CD8-positive, alpha-beta memory T cell (primary cell): ENCODE measurements at places on chromosomes 5 and 9. TPM values are rescaled to one million over a fixed set of nuclear protein-coding genes. Genes with fewer than 3 reads are reported as not detected.

- H3K36me3 ChIP-seq = no peaks in the 10 kb centered on the region
- no peak overlapping the region for H3K27ac ChIP-seq
- H3K4me3 ChIP-seq = no peak overlapping the region
- DNase-seq = no peak
- H3K27me3 ChIP-seq = no peaks in the 10 kb centered on the region
Observed at GRCh38 chr5:50749181-50749580, 82.7 kb downstream of the PARP8 start.

DAPK1 gene
- 4.3 TPM for total RNA-seq

DNA sequence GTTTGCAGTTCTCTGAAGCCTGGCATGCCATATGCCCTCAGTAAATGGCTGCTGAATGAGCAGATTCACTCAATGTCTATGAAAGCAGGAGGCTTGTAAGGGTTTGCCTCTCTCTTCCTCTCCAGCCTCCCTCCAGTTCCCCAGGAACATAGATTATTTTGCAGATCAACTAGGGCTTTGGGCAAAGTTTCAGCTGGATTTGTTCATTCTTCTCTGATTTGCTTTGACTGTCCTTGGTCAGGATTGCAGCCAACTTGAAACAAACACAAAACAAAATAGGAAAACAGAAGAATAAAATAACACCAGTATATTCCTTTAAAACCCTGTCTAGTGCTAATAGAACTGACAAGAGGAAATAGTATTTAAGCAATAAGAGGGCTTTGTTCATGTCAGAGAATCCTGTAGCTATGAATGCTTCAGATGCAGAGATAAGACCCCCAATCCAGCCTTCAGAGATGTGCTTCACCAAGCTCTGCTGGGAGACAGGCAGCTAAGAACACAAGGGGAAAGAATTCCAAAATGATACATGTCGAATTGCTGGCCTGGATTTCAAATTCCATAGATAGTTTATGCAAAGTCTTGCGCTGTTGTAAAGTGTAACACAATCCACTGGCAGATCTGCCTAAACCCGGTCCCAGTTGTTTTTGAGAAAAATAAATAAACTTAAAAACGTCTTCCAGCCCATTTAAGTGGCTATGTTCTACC is 174.3 kb downstream of the PAPPA start:
- no peak for DNase-seq
- no peaks in the 10 kb centered on the region for H3K27me3 ChIP-seq
- no peak overlapping the region for H3K27ac ChIP-seq
- no peaks in the 10 kb centered on the region for H3K4me1 ChIP-seq

GRCh38 chr5:103093727-103094126 is 26.2 kb downstream of the GIN1 start:
- H3K36me3 ChIP-seq = no peaks in the 10 kb centered on the region
- DNase-seq = no peak
- H3K4me1 ChIP-seq = no peaks in the 10 kb centered on the region
- H3K27ac ChIP-seq = no peak overlapping the region
- no peak overlapping the region for H3K4me3 ChIP-seq

LIFR gene
- total RNA-seq = not detected

PFN3 gene
- not detected for total RNA-seq

GRCh38 chr5:139638090-139638735 is 9.9 kb upstream of the CXXC5 start:
- no peaks in the 10 kb centered on the region for H3K27me3 ChIP-seq
- H3K4me3 ChIP-seq = no peak overlapping the region
- no peaks in the 10 kb centered on the region for H3K36me3 ChIP-seq
- peak overlapping the region; percentile 73 for H3K27ac ChIP-seq
- DNase-seq = no peak

IL5 gene
- 84.3 TPM for total RNA-seq

GRCh38 chr5:58002323-58002722 is 457.6 kb downstream of the PLK2 start:
- no peak overlapping the region for H3K27ac ChIP-seq
- no peaks in the 10 kb centered on the region for H3K4me1 ChIP-seq
- DNase-seq = no peak
- no peak overlapping the region for H3K4me3 ChIP-seq
- H3K27me3 ChIP-seq = no peaks in the 10 kb centered on the region

STPG3 gene
- total RNA-seq = 0.28 TPM

SPATA6L gene
- total RNA-seq = 0.51 TPM

HBEGF gene
- 2.1 TPM for total RNA-seq

- H3K4me3 ChIP-seq = no peak overlapping the region
- H3K4me1 ChIP-seq = no peaks in the 10 kb centered on the region
- no peaks in the 10 kb centered on the region for H3K36me3 ChIP-seq
- H3K27ac ChIP-seq = no peak overlapping the region
- H3K27me3 ChIP-seq = no peaks in the 10 kb centered on the region
- no peak for DNase-seq
Observed at GRCh38 chr9:110186254-110186653, 21.7 kb downstream of the C9orf152 start.

DNA sequence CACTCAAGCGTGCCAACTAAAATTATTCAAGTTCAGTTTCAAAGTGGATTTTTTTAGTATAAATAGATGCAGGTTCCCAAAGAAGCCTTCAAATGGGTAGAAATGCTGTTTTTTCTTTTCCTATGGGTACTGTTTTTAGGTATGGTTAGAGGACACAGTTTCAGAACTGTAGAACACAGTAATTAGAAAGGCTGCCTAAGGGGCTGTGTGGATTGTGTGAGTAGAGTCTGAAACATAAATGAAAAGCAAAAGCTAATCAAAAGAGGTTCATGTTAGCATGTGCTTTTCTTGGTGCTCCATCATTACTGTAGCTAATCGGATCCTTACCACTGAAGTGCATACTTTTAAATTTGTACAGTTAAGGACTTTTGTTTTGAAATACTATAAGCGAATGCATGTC is 85.3 kb downstream of the ZSWIM6 start:
- no peak overlapping the region for H3K27ac ChIP-seq
- DNase-seq = no peak
- no peak overlapping the region for H3K4me3 ChIP-seq
- H3K27me3 ChIP-seq = no peaks in the 10 kb centered on the region

- H3K4me3 ChIP-seq = no peak overlapping the region
- no peaks in the 10 kb centered on the region for H3K27me3 ChIP-seq
- DNase-seq = no peak
- peaks cover 14% of the 10 kb centered on the region for H3K4me1 ChIP-seq
- no peak overlapping the region for H3K27ac ChIP-seq
Observed at GRCh38 chr5:159001247-159001646, 98.5 kb downstream of the EBF1 start.

DNA sequence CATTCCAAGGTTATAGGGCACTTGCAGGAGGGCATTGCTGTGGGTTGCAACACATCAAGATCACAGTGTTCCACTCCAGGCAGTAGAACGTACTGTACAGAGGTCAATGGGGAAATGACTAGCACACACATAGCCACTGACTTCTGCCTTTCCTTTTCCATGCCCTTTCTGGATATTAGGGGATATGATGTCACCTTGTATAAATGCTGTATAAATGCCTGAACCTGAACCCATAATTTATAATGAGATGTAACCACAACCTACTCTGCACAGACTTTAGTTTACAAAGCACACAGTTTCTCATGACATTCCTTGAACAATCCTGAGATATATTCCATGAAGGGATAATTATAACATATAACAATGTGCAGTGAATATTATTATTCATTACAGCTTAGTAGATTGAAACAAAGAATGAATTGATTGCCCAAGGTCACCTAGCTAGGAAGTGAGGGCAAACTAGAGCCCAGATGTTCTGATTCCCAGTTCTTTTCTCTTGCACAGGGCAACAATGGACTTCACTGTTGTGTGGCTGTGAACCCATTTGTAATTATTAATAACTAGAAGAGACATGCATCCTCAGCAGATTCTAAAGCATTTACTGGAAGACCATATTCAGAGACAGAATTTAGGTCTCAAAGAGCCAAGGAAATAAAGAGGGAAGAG is 5.6 kb upstream of the ABLIM3 start:
- H3K36me3 ChIP-seq = no peaks in the 10 kb centered on the region
- no peaks in the 10 kb centered on the region for H3K4me1 ChIP-seq
- no peak overlapping the region for H3K27ac ChIP-seq
- no peak overlapping the region for H3K4me3 ChIP-seq
- no peak for DNase-seq

GRCh38 chr5:153565822-153566221 is 75.4 kb downstream of the GRIA1 start:
- no peaks in the 10 kb centered on the region for H3K27me3 ChIP-seq
- H3K36me3 ChIP-seq = no peaks in the 10 kb centered on the region
- no peak overlapping the region for H3K27ac ChIP-seq
- no peak overlapping the region for H3K4me3 ChIP-seq

- no peaks in the 10 kb centered on the region for H3K36me3 ChIP-seq
- DNase-seq = no peak
- no peaks in the 10 kb centered on the region for H3K27me3 ChIP-seq
- H3K27ac ChIP-seq = no peak overlapping the region
- no peak overlapping the region for H3K4me3 ChIP-seq
Observed at GRCh38 chr9:89923961-89924504, 319.2 kb downstream of the GADD45G start.

GRCh38 chr5:149018909-149019443 is 43.9 kb downstream of the SH3TC2 start:
- H3K4me3 ChIP-seq = no peak overlapping the region
- no peaks in the 10 kb centered on the region for H3K4me1 ChIP-seq
- DNase-seq = no peak
- no peaks in the 10 kb centered on the region for H3K27me3 ChIP-seq
- H3K36me3 ChIP-seq = no peaks in the 10 kb centered on the region

GABRA6 gene
- total RNA-seq = not detected

- no peaks in the 10 kb centered on the region for H3K36me3 ChIP-seq
- H3K4me1 ChIP-seq = no peaks in the 10 kb centered on the region
- H3K4me3 ChIP-seq = no peak overlapping the region
- no peak for DNase-seq
- H3K27ac ChIP-seq = no peak overlapping the region
- no peaks in the 10 kb centered on the region for H3K27me3 ChIP-seq
Observed at GRCh38 chr9:108845947-108846346, 9.8 kb downstream of the ACTL7B start.
